ENCODE measurements at places on chromosomes 1 and 21. TPM values are rescaled to one million over a fixed set of nuclear protein-coding genes. Genes with fewer than 3 reads are reported as not detected.

The BCL2L15 gene
- total RNA-seq, result 0.17 TPM

The ZMYND12 gene
- total RNA-seq, result 0.47 TPM

GRCh38 chr1:22626237-22627157 is 9.9 kb upstream of the C1QA start:
- DNase-seq, result no peak

DNA sequence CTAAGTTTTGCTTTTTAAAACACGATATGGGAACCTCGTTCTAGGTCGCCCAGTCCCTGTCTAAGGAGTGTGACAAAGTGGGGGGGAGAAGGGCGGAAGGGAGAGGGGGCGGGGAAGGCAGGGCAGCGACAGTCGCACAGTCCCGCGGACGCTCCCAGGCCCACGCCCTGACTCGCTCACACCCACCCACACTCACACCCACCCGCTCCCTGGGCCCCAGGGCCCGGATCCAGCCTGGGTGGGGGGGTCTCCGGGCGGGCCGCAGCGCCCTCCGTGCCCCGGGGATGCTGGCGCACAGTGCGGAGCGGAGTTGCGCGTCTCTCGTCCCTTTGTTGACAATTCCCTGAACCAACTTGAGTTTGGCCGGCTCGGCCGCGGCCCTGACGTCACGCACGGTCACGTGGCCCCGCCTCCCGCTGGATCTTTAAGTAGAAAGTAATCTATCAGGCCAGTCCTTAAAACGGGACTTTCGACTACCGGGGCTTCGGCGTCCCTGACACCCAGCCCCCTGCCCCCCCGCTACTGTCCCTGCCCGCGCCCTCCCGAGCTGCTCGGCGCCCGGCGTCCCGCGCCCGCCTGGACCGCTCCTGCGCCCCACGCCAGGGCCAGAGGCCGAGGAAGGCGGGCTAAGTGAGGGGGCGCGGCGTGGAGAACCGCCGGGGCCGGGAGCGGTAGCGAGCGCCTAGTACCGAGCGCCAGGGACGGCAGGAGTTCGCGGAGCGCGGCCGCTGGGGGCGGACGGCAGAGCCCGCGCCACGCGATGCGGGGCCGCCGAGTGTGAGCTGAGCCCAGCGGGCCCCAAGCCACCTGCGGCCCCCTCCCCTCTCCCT is at the start of gene FOXD3:
FOXD3 (plus strand) TSS at position 454 of the 830 bp plus-strand sequence. CDS start 492 bp downstream, outside the sequence.
- peak; percentile 60 for DNase-seq

- DNase-seq, result no peak
Measured at GRCh38 chr1:55087439-55087838, 48.1 kb downstream of the PCSK9 start.

GRCh38 chr1:202072211-202072765 is 50.4 kb upstream of the GPR37L1 start:
- DNase-seq, result no peak

DNA sequence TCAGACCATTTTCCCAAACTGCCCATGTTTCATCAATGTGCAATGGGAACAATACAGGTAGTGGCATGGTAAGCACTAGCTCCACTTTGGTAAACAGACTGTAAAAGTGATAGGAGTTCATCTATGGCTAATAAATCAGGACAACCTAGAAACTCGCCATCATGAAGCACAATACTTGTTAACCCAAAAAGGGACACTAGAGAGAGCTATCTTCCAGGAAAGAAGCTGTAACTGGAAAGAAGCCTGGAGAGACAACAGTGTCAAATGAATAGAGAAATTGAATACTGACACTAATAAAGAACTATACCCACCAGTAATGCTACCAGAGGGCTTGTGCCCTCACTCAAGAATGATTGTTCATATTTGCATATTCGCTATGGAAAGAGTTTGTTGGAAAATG is 164.7 kb upstream of the RGS18 start:
- DNase-seq, result peak; percentile 69

DNA sequence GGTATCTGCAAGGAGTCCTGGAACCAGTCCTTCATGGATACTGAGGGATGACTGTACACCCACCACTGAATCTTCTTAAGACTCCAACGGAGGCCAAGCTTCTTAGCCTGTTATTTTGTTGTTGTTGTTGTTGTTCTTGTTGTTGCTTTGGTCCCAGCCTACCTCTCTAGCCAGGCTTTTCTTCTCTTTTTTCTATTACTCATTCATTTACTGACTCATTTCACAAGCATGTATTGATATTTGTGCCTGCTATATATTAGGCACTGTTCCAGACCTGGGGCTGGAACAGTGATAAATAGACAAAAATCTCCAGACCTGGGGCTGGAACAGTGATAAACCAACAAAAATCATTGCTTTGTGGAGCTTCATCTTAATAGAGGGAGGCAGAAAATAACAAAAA is 20.4 kb downstream of the CENPF start:
- no peak for DNase-seq

Data from dermis blood vessel endothelial cell (primary cell).